ENCODE measurements at places on chromosomes 6 and 20.

- DNase-seq = no peak
These were observed 119.0 kb upstream of the SGK1 start for GRCh38 chr6:134436950-134437349.

- no peak for DNase-seq
These were observed 100.2 kb upstream of the SLC35B3 start for GRCh38 chr6:8535519-8535918.

DNA sequence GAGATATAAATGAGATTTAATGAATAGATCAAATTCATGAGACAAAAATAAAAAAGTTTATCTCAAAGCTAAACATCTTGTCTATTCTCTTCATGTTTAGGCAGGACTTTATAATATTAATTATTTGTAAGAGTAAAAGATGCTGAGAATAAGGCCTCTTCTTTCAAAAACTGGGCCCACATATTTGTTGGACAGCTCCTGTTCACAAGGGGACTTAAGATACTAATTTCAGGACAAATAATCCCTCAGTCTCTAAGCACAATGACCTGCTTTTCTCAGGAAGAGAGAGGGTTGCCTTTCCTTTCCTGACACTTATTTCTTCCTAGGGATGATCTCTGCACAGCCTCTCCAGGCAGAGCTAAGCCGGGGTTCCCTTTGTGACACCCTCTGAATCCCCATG is 43.3 kb downstream of the NOX3 start:
- DNase-seq = no peak

DNA sequence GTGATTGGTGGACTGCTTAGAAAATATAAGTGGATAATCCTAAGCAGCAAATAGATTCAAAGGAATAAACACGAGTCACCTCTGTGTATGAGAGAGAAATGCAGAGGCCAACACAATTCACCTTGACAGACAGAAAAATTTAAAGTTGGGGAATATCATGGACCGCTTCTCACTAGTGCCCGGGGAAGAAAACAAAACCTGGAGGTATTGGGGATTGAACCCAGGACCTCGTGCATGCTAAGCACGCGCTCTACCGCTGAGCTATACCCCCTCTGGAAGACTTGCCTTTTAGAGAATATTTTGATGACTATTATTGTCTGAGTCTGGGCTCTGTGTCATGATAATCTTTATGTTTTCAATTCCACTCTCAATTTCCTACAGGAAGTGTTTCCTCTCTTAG is 111.9 kb downstream of the TRIM27 start:
- DNase-seq = no peak

DNA sequence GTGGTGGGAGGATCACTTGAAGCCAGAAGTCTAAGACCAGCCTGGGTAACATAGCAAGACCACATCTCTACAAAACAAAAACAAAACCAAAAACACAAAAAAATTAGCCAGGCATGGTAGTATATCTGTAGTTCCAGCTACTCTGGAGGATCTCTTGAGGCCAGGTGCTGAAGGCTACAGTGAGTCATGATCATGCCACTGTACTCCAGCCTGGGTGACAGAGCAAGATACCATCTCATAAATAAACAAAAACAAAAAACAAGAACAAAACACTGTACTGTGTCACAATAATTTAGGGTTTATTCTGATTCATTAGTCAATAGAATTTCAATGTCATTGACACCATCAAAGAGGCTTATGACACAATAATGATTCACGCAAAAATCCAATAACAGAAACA is 1121.7 kb upstream of the MAP3K7 start:
- DNase-seq = no peak

- no peak for DNase-seq
These were observed 10.4 kb downstream of the GCNT2 start for GRCh38 chr6:10531503-10531902.

DNA sequence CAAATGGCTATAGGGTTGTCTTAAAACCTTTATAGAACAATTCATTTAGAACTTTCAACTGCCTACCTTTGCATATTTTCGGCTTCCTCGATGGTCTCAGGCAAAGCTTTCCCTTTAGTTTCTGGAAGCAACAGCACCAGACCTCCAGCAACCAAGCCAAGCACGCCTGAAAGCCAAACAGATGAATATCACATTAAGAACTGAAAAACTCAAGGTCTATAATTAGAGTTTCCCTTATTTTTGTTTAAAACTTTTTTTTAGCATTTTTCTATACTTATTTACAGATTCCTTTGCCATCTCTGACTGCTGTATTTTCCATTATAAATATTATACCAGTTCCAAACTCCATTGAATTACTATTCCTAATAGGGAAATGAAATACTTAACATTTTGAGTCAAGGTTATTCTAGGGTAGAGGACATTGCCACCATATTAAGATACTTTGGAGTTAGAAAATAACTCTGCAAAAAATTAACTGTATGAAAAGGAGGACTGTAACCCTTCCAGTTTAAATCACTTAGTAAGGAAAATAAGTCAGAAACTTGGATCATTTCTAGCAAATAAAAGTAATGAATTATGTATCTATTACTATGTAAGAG is 33.9 kb downstream of the SLC22A2 start:
- DNase-seq = no peak
